Iris pigment epithelial cell (primary cell): ENCODE measurements at places on chromosomes 16 and 17.

DNA sequence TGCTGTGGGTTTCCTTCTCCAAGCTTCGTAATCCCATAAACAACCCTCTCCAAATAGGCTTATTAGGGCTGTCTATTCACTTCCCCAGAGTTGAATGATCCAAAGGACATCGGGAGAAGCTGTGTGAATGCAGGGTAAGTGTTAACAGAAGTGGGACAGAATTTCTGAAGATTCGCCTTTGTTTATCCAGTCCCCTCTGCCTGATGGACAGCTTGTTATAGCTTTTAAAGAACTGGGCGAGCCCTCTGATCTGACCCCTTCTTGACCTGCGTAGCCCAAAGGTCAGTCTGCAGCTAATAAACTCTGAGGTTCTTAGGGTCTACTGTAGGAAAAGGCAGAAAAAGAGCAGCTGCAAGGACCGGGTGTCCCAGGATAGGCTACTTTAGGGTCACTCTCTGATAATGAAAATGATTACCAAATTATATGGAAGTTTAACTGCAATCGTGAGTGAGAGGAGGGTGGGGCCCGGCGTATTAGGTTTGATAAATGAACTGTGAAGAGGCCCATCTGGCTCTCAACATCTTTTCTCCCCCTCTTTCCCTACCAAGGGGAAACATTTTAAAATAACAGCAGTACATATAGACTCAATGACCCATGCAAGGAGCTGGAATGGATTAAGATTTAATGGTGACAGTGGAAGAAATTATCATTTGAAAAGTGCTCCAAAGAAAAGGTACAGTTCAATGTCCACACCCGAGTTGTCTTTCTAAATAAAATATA, 233.4 kb downstream of the FTO start:
- DNase-seq = no peak

- no peak for DNase-seq
These were observed 9.5 kb upstream of the FAM83G start for GRCh38 chr17:19013806-19014627.

DNA sequence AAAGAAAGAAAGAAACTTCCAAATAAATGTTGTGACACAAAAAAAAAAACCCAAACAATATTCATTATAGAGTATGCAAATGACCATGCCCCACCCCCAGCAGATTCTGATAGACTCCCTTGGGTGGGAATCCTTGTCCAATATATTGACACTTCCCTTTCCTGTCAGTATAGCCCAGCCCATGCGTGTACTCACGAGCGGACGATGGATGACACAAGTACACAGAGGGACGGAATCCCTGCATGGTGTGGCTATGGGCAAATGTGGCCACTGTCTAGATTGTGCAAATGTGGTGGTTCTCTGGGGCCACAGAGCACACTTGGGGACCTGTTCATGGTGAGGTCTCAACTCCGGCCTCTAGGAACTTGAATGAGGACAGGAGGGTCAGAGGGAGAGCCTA, 3.1 kb downstream of the RAB37 start:
- DNase-seq = no peak

GRCh38 chr17:46876353-46876887, 25.0 kb downstream of the WNT9B start:
- DNase-seq = no peak
